Activated T-cell treated with anti-CD3 and anti-CD28 coated beads, Interleukin-2, amount 50 U/mL, for 48 hours (primary cell): ENCODE measurements at places on chromosomes 4 and X.
A peak's percentile ranks its signal among the peaks of the same experiment; 100 is the strongest.

- DNase-seq: no peak
Measured at GRCh38 chr4:60259781-60260180, 940.3 kb upstream of the ADGRL3 start.

GRCh38 chrX:39936886-39937770, 160.6 kb downstream of the BCOR start:
- DNase-seq: no peak

DNA sequence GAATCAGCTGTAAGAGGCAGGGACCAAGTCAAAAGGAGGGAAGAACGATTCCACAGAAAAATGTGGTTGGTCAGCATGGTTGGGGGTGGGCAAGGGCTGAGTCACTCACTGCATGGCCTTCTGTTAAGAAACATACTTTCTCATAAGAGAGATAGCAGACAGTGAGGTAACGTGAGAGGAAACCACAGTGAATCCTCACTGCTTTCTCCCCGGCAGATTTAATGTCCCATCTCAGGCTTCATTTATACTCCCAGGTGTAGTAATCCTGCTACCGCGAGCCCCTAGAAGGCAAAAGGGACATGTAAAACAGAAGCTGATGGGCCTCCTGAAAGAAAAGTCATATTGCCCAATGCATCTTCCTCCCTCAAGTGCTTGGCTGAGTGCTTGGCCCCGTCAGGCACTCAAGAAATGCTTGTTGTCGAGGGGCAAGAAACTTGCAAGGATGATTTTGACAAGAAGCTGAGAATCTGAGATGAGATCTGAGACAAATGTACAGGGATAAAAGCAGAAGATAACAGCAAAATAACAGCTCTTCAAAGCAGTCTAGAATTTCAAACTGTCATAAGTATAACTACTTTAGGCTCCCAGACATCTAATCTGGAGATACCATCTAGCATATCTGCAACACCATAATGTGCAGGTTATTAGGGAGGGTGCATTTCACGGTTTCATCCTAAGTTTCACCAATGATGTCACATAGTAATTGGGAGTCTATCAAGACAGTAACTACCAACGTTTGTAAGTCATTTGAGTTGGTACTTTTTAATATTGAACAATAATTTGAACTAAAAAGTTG, 40.2 kb downstream of the SH3KBP1 start:
- peak; percentile 50 for DNase-seq

DNA sequence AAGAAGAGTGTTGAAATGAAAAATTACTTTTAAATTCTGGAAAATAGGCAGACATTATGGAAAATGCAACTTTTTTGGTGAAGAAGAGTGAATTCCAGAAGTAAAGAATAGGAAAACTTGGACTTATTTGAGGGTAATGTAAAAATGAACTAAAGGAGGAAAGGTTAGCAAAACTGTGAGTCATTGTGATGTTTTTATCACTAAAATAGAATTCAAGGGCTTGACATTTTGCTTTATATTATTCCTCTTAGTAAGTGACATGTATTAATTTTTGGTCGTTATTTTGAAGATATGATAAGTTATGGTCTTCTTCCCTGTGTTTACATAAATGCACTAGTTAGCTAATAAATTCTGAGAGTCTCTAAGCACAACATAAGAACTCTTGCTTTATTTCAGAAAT, 390.9 kb downstream of the FAT4 start:
- no peak for DNase-seq

DNA sequence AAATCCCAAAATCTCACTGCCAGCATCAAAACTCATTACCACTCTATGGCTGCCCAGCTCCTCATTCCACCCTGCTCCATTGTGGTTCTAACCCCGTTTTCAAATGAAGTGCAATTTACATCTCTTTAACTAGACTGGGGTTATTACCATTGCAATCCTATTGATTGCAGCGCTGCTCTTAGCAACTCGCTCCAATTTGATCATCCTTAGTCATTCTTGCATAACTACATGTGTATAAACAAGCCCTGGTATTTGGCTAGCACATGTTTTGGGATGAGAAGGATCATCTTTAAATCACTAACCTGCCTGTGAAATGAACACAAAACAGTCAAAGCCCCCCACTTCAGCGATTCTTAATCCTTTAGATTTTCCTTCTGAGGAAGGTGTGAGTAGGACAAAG, 340.1 kb upstream of the PPARGC1A start:
- no peak for DNase-seq

GRCh38 chrX:54030329-54030728, 13.9 kb downstream of the PHF8 start:
- no peak for DNase-seq

DNA sequence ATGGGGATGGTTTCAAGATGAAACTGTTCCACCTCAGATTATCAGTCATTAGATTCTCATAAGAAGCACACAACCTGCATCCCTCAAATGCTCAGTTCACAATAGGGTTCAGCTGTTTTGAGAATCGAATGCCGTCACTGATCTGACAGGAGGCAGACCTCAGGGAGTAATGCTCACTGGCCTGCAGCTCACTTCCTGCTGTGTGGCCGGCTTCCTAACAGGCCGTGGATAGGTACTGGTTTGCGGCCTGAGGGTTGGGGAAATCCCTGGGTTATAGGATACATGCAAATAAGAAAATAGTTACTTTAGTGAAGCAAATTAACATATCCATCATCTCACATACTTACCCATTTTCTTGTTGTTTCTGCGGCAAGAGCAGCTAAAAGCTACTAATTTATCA, 160.4 kb downstream of the MAD2L1 start:
- DNase-seq: no peak

DNA sequence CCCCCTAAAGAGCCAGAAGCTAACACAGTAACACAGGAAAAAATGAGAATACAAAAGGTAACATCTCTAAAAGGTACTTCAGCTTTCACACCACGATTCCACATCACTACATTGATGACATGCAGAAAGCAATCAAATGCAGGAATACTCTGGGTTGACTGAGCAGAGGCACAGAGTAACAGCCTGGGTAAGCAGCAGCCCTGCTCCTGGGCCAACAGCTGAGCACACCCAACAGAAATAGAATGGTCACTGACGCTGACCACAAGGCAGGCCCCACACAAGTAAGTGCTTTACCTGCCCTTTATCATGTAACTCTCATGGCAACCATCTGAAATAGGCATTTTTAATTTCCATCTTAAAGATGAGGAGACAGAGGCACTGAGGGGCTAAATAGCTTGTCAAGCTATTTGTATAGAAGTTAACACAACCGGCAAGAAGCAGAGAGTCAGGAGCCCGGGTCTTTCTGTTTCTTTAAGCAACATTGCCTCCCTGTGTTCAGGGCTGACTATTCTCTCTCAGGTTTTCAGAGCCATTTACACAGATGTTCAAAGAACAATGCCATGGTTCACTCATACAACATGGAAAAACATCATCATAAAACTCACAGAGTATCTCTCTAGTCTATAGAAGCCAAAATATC, 168.9 kb downstream of the ZNF674 start:
- DNase-seq: peak; percentile 16

- DNase-seq: no peak
Measured at GRCh38 chr4:39626261-39626660, 12.4 kb downstream of the SMIM14 start.

DNA sequence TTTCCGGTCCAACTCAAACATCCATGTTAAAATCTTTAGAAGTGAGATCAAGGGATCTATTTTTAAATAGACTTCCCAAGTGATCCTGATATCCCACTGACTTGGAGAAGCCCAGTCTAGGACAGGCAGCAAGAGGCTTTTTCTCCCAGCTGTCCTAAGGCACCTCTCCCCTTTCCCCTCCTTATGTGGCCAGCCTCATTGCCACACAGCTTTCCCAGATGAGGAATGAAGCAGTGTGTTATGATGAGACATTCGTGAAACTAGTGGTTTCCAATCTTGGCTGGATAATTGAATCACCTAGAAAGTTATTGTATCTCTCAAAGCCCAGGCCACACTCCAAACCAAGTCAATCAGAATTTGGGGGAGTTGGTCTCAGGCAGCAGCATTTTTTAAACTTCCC, 16.8 kb upstream of the HSD17B13 start:
- DNase-seq: no peak

GRCh38 chrX:45324941-45325340, 124.3 kb upstream of the DIPK2B start:
- no peak for DNase-seq

DNA sequence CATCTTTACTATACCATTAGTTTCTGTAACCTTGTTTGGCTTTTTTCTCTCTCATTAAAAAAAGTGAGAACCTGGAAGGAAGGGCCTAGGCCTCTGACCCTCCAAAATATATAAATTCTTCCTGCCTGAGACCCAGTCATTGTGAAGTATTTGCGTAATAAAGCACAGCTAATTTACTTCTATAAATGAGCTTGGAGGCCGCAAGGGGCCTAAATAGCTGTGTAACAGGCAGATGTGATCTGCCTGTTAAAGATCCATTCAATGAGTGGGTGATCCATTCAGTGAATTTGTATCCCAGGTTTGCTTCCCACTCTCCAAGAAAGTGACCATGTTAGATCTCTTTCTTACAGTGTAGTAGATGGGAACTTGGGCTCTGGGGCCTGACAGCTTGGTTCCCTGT, 595 bp upstream of the PYURF start:
- DNase-seq: no peak

- DNase-seq: no peak
Measured at GRCh38 chr4:124565371-124565770, 147.2 kb downstream of the ANKRD50 start.

DNA sequence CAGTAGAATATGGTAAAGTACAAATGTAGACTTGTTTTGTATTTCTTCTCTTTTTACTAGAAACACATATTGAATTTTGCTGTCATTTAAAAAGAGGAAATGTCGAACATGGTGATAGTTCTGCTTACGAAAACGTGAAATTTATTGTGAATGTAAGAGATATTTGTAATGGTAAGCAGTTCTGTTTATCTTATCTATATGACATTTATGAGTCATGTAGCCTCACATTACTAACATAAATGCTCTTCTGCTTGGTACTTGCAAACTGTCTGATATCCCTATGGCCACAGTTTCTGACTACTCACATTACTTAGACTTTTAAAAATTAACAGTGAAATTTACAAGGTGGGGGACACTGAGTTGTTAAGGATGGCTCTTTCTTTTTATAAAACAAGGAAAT, 57.9 kb downstream of the PASD1 start:
- DNase-seq: no peak

GRCh38 chr4:7111441-7111840, 43.6 kb upstream of the GRPEL1 start:
- no peak for DNase-seq

GRCh38 chr4:186557486-186557885, 2.1 kb upstream of the MTNR1A start:
- no peak for DNase-seq

DNA sequence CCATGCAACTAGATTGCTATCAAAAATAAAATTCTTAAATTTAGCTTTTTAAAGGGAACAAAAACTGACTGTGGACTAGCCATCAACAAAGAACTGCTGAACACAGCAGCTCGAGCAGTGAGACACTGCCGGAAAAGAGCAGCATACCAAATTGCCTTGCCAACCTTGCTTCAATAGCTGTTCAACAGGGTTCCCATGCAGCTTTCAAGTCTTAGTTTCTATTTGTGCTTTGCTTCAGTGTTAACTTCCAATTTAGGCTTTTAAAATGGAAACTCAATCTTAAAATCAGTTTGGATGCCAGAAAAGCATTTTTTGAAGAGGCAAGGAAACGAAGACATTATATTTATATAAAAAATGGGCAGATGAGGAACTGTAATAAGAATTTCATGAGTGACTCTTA, 463.4 kb upstream of the MAGEB18 start:
- no peak for DNase-seq

DNA sequence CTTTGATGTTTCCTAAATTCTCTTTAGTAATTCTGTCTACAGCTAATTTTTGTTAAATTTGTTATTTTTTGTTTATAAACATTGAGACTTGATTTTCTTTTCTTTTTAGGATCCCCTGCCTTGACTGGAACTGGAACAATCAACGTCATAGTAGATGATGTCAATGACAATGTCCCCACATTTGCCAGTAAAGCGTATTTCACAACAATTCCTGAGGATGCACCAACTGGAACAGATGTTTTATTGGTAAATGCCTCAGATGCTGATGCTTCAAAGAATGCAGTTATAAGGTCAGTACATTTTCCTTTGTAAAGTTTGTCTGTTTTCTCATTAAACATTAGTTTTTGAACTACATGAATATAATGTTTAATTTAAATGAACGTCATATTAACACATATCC, 119.4 kb downstream of the FAT4 start:
- DNase-seq: no peak

DNA sequence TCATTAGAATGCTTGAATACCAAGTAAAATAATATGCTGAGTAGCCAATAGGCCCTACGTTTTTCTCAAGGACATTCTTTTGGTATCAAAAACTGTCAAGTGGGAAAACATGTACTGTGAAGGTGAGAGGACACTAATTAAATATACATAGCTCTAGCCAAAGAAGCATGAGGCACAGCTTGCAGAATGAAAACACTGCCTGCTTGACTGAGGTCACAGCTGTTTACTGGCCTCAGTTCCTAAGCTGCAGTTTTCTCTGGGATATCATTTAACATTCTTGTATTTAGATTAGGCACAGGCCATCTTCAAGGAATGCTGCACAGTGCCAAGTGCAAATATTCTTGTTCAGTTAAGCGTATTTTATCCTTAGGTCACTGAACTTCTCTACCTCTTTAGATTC, 78.6 kb downstream of the NAP1L3 start:
- DNase-seq: no peak

DNA sequence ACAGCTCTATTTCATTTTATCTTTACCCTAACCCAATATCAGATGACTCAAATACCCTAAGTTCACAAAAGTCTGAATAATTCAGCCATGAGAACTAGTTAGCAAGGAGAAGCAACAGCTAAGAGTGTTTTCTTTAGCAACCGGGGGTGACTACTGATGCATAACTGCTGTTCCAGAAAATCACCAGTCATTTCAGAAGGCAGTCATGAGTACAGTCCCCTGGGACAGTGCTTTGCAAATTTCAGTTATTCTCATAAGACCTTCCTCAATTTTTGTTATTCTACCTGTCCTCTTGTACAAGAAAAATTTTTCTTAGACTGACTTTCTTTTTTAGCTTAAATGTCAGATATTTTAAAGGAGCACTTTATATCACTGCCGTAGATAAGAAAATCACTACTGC, 16.4 kb downstream of the BANK1 start:
- no peak for DNase-seq

DNA sequence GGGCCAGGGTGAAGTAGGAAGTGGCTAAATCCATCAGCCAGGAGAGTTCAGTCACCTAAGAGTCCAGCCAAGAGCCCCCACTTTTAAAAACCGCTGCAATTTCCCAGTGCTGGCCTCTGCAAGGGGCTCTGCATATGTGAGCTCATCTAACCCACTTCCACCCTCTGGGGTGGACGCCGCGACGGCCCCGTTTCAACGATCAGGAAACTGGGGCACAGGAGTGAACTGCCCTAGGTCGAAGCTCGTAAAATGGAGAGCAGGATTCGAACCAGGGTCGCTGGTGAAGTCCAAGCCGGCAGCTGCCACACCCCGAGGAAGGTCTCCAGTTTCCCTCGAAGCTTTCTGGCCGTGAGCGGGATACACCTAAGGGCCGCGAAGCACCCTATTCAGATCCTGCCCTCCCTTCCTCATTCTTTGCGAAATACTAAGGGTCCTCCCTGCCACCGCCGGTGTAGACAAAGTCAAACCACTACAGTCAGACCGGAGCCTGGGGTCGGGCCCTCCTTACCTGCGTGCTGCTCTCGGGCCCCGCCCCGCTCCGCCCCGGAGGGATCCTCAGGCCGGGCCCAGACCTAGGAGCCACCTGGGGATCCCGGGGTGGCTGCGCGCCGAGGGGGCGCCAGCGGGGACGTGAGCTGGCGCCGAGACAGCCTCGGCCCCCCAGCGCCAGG, 446 bp downstream of the EVC2 start:
- no peak for DNase-seq

- no peak for DNase-seq
Measured at GRCh38 chr4:139018501-139018900, 2.9 kb downstream of the NOCT start.
